NCI-H2171 treated with DMSO at 0.1 percent for 48 hours (cell line): ENCODE measurements at places on chromosomes 12 and 14.

GRCh38 chr12:85856966-85857365 lies 17.1 kb upstream of the NTS start:
- no peak for DNase-seq

GRCh38 chr12:103272949-103273348 lies 222.8 kb downstream of the C12orf42 start:
- DNase-seq, result no peak

GRCh38 chr12:76804435-76804976 lies 40.6 kb downstream of the ZDHHC17 start:
- DNase-seq, result no peak

- no peak for DNase-seq
Observed at GRCh38 chr14:105363847-105364708, 34.3 kb upstream of the TEX22 start.

- peak; percentile 68 for DNase-seq
Observed at GRCh38 chr12:6272300-6273204, 37.9 kb upstream of the PLEKHG6 start.

- DNase-seq, result no peak
Observed at GRCh38 chr14:20934148-20934762, 21.0 kb upstream of the RNASE2 start.

GRCh38 chr12:62116986-62117385 lies 143.2 kb upstream of the USP15 start:
- no peak for DNase-seq

GRCh38 chr12:127711108-127711507 lies 555.9 kb upstream of the TMEM132C start:
- DNase-seq, result no peak

GRCh38 chr14:74963178-74963704 lies 7.8 kb upstream of the PGF start:
- no peak for DNase-seq

DNA sequence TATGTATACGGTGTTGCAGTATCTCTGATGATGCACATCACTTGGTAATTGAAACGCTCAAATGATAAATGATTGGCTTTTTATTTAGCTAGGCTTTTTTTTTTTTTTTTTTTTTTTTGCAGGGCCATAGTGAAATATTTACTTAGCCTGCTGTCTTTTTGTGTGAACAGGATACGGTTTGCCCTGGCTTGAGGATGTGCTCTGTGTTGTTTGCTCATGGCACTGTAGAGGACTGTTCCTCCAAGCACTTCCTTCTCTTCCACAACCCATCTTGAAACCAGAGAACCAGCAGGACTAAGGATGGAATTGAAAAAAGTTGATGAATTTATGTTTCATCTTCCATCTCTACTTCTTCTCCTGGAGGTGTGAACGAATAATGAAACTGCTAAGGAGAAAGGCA lies 15.5 kb upstream of the SSPN start:
- no peak for DNase-seq

GRCh38 chr12:7656121-7656520 lies 9.6 kb downstream of the APOBEC1 start:
- no peak for DNase-seq

DNA sequence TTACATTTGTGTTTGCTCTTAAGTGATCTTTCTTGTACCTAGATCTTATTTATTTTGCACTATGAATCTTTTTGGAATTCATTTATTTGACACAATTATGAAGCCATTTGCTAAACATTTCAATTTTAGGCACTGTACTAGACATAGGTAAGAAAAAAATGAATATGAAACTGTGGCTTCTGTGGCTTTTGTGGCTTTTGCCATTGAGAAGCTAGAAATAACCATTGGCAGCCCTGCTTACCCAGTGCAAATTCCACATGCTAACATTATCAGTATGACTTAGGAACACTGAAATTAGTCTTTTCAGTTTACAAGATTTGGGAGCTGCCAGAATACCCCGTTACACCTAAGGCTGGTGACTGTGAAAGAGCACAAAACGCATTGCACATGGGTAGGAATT lies 60.1 kb downstream of the FSCB start:
- DNase-seq, result no peak

- DNase-seq, result no peak
Observed at GRCh38 chr14:32343926-32344430, 14.9 kb downstream of the AKAP6 start.

GRCh38 chr12:53999559-54000115 lies 324 bp upstream of the HOXC9 start:
- DNase-seq, result no peak

- no peak for DNase-seq
Observed at GRCh38 chr12:115872212-115872611, 405.3 kb downstream of the MED13L start.

DNA sequence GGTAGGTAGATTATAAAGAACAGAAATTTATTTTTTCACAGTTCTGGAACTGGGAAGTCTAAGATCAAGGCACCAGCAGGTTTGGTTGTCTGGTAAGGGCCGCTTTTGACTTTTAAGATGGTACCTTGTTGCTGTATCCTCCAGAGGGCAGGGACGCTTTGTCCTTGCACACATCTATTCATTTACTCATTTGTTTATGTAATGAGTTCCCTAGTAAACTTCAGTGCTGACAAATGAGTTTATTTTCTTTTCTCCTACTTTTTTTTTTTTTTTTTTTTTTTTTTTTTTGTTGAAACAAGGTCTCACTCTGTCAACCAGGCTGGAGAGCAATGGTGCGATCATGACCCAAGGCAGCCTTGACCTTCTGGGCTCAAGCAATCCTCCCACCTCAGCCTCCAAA lies 195.7 kb downstream of the FBXL14 start:
- no peak for DNase-seq

GRCh38 chr14:32727832-32728231 lies 210.8 kb upstream of the NPAS3 start:
- no peak for DNase-seq

DNA sequence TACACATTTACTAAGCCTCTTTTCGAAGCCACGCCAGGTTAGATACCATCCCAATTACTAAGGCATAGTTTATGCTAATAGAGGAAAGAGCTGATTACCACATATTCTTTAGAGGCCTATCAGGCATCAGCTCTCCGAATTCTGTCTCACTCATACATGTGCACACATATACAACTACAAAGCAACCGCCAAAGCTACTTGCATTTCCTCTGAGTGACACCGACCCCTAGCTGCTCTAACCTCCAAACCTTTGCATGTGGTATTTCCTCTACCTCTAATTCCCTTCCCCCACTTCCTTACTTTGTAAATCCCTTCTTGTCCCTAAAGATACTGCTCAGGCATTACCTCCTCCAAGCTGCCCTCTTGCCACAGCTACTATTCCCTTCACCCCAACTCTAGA lies 107.2 kb downstream of the DUSP6 start:
- no peak for DNase-seq

- no peak for DNase-seq
Observed at GRCh38 chr12:3833670-3834310, 39.4 kb downstream of the PARP11 start.

DNA sequence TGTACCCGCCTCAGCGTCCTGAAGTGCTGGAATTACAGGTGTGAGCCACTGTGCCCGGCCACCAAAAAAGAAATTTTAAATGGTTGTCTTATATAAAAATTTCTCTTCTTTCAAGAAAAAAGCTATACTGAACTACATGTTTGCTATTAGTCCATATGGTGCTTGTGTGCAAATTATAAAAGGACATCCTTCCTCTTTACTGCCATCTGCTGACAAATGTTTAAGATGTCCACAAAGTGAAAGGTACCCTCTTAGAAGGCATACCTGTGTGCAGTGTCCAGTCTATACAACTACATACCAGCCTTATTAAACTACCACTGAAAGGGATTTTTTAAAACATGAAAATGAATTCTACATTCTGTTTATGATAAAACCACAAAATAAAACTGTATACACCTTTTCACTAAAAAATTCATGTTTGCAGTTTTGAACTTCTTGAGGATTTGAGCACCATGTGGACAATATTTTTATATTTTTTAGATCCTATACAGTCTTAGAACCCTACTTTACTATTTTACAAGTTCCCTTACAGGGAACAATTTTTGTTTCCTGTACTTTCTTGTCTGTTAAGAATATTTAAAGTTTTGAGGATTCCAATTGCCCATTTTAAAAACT lies 32.8 kb upstream of the TOMM20L start:
- peak; percentile 58 for DNase-seq

GRCh38 chr12:52201451-52201839 lies 9.6 kb upstream of the KRT80 start:
- no peak for DNase-seq

DNA sequence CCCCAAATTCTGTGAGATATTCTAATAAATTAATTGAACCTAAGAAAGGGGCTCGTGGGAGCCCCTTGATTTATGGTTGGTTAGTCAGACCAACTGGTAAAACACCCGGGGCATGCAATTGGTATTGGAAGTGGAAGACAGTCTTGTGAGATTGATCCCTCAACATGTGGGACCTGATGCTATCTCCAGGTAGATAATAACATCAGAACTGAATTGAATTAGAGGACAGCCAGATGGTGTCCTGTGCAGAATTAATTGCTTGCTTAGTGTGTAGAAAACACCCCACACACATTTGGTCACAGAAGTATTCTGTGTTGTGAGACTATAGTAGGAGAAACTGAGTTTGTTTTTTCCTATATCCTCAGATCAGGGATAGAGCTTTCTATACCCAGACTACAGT lies 22.0 kb downstream of the PYROXD1 start:
- peak; percentile 64 for DNase-seq

DNA sequence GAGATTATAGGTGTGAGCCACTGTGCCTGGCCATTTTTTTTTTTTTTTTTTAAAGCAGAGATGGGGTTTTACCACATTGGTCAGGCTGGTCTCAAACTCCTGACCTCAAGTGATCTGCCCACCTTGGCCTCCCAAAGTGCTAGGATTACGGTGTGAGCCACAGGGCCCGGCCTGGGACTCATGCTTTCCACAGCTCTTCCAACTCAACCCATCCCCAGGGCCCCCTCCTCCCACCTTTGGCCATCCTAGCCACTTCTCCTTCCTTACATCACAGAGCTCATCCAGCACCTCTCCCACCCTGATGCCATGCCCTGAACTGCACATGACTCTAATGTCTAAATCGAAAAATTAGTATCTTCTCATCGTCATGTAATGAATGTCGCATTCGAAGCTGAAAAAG lies 12.6 kb upstream of the TDRD9 start:
- DNase-seq, result no peak

DNA sequence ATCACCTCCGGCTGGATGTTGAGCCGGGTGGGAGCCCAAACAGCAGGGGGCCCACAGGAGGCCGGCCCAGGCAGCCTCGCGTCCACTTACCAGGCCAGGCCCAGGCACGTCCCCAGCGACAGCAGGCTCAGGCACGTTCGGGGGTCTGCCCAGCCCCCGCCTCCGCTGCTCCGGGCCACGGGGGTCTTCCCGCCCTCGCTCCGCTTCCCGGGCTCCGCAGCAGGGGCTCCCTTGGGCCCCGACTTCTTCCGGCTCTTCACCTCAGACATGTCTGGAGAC lies 216 bp downstream of the IKBIP start:
- DNase-seq, result no peak

DNA sequence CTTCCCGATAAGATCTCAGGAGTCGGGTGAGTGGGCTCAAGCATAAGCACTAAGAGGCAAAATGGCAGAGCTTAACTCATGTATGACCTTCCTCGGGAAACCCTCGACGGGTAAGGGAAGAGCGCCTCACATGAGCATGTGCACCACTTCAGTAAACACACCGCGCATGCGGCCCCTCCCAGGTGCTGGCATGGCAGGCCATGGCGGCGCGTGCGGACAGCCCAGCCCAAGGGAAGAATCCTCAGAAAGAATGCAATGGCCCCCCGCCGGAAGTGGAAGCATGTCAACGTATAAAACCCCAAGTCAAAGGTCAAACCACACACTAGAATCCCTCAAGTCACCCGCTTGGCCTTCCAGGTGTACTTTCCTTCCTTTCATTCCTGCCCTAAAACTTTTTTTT lies 6.6 kb upstream of the TNFAIP2 start:
- no peak for DNase-seq

- DNase-seq, result no peak
Observed at GRCh38 chr12:132329720-132330548, 545 bp upstream of the GALNT9 start.

DNA sequence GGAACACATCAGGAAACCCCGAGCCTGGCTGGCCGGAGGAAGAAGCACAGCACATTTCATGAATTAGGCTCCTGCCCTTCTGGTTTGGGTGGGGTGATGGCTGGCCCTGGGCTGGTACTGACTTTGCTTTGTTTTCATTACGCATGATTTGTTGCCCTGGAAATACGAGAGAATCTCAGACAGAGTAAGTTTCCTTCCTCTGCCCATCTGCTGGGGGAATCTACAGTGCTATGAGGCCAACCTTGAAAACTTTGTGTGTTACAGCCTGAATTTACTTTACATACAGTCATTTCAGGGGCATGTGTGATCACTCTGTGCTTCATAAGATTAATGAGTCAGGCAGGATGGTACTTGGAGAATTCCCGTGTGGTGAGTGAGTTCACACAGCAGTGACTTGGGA lies 20.5 kb upstream of the SLC5A8 start:
- no peak for DNase-seq

DNA sequence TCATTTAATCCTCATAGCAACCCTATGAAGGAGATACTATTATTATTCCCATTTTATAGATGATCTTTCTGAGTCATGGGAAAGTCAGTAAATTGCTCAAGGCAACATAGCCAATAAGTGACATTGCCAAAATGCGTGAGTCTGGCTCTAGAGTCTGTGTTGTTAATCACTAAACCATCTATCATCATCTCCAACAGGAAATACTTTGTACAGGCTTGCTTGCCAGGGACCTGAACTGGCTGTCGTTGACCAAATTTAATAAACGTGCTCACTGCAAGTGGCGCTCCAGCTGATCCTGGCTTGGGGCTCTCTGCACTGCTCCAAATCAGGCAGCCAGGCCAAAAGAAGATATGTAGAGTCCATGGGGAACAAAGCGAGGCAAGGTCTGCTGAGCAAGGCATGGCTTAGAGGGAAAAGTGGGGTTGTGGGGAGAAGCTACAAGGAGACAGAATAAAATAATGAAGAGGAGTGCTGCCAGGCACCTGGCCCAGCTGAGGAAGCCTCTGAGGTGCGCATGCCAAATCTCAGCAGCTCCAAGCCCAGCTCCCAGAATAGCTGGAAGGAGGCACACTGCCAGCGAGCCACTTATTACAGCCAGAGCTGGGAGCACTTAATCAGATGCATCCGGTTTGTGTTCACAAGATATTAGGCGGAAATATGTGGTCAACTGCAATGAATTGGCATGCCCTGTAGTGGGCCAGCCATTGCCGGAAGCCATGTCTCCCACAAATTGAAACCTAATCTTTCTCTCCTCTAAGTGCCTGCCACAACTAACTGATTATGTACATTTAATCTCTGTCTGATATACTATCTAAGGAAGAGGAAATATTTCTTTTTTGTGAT lies 43.3 kb upstream of the PTPRO start:
- DNase-seq, result no peak

DNA sequence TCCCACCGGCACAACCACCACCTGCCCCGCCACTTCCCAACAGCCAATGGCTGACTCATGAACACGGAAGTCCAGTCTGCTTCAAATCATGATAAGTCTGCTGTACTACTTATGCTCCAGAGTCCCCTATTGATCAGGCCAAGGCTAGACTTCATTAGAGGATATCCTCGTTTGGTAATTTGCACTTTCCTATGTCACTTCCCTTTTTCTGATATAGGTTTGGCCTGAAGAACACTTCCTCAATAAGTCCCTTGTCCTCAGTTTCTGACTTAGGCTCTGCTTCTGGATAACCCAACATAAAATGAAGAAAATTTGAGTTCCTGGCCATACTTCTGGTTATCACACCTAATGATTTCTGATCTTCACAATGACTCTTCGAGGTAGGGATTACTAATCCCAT lies 45.3 kb downstream of the IFNG-AS1 start:
- no peak for DNase-seq

- peak; percentile 93 for DNase-seq
Observed at GRCh38 chr12:40566271-40566670, 126.0 kb upstream of the CNTN1 start.
